ENCODE measurements at places on chromosomes 3 and 15.

GRCh38 chr3:167851171-167851570 is 115.7 kb downstream of the SERPINI1 start:
- DNase-seq, result no peak

GRCh38 chr3:43753741-43754715 is 63.3 kb downstream of the ABHD5 start:
- DNase-seq, result no peak

DNA sequence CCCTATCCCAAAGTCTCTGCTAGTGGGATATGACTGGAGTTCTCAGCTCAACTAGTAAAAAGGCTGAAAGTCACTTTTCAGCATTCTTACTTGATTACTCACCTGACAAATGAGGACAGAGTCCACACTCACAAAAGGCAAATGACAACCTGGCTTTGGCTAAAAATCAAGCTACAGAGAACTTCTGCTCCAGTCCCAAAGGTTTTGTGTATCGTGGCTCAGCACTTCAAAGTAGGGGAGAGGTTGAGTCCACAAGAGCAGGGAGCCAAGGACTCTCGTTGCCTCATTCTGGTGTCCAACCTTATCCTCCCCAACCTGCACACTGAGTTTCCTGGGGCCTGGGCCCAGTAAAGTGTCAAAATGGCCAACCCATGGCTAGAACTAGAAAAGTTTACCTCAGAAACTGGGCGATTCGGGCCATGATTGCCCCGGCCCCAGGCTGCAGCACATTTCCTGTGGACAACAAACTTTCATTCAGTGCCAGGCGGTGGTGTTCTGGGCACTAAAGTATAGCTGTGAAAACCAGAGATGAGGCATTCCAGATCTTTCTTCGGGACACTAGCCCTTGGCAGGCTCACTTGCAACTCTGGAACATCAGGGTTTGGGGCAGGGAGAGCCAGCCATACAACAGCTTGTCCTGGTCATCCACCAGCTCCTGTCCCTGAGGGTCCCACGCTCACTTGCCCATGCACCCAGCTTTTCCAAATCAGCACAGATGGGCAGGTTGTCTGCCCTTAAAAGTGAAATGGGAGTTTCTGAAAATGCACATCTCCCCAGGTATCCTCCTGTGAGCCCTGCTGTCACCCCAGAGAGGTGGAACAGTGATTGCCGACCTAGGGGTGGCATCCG is 3.1 kb downstream of the ACAA1 start:
- DNase-seq, result no peak

DNA sequence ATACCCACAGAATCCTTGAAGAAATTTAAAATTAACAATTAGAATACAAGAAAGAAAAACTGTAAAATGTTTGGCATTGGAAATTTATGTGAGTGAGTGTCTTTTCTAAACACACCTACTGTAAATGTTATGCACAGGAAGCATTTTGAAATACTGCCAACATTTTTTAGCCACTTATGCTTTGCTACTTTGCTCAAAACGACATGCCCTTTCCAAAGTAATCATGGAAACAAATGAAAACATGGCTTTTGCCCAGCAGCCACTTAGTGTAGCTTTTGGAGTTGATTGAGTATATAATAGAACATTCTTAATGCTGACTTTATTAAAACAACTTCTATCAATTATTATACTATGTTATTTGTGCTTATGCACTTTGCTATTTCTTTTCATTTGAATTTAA is 823.0 kb downstream of the CADM2 start:
- DNase-seq, result no peak

DNA sequence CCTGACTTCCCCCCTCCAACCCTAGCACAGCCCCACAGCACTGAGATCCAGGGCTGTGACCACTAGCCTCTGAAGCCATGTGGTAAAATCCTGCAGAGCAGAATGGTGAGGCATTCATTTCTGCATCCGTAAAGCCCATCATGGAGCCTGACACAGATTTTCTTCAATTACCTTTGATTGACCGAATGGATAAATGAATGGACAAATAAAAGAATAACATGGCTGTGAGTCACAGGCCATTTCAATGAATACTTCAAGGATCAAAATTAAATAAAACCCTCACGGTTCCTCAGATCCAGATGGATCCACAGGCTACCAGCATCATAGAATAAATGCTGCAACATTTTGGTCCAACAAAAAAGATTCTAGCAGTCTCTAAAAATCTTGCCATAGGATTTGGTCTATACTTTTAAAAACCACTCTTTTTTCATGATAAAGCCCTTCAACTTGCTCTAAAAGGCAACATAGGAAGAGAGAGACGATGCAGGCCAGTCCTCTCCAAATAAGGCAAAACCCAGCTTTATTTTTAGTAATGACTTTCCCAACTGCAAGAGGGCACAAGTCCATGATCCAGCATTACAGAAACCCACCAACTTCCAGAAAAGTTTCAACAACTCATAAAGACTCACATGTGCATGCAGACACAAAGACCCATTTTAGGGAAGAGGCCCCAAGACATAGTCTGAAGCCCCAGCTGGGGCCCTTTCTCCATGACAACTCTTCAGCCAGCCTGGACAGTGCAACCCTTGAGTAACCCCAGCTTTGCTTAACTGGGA is 52.4 kb upstream of the MRPS22 start:
- DNase-seq, result no peak

- no peak for DNase-seq
Measured at GRCh38 chr3:14869917-14870782, 51.4 kb downstream of the FGD5 start.

DNA sequence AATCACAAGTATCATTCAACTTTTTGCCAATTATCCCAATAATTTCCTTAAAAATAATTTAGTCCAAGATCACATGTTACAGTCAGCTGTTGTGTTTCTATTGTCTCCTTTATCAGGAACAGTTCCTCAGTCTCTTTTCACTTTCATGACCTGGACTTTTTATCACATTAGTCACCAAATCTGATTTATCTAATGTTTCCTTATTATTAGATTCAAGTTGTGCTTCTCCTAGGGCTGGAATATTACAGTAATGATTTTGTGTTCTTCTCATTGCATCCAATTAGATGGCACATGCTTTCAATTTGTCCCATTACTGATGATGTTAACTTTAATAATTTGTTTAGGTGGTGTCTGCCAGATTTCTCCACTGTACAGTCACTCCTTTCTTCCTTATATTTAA is 66.3 kb upstream of the DCBLD2 start:
- DNase-seq, result no peak

- DNase-seq, result no peak
Measured at GRCh38 chr3:88113311-88114162, 36.2 kb upstream of the C3orf38 start.

GRCh38 chr3:180802837-180803236 is 109.6 kb upstream of the FXR1 start:
- no peak for DNase-seq

GRCh38 chr15:92909136-92909781 is 9.1 kb downstream of the CHD2 start:
- no peak for DNase-seq

DNA sequence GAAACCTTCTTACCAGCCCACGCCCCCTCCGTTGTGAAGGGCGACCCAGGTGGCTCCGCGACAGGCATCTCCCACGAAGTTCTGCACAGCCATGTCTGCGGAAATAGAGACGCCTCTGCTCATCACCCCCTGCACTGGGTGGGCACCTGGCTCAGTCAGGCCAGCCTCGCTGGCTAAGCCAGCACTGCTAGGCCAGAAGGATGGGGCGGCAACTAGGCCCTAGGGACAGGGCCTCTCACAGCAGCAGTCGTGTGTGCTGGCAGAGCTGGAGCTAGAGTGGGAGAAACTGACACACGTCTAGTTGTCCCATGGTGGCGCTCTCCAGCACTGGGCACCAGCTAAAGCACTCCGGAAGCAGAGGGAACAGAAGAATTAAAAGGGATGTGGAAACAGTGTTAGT is 12.5 kb upstream of the ZXDC start:
- DNase-seq, result no peak

DNA sequence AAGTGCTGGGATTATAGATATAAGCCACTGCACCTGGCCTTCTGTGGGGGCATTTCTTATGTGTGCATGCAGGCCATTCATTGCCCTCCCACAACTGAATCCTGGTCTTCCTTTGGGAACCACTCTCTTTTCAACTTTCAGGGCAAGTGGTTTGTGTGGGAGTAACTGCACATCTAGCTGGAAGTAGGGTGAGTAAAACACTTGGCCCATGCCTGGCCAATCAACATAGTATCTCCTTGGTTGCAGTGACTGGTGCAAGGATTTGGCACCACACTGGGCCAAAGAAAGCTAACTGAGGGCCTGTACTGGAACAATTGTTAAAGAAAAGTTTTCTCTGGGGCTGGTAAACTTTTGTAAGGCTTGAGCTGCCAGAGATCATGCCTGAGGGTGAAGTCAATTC is 189.2 kb upstream of the FEZF2 start:
- DNase-seq, result no peak

DNA sequence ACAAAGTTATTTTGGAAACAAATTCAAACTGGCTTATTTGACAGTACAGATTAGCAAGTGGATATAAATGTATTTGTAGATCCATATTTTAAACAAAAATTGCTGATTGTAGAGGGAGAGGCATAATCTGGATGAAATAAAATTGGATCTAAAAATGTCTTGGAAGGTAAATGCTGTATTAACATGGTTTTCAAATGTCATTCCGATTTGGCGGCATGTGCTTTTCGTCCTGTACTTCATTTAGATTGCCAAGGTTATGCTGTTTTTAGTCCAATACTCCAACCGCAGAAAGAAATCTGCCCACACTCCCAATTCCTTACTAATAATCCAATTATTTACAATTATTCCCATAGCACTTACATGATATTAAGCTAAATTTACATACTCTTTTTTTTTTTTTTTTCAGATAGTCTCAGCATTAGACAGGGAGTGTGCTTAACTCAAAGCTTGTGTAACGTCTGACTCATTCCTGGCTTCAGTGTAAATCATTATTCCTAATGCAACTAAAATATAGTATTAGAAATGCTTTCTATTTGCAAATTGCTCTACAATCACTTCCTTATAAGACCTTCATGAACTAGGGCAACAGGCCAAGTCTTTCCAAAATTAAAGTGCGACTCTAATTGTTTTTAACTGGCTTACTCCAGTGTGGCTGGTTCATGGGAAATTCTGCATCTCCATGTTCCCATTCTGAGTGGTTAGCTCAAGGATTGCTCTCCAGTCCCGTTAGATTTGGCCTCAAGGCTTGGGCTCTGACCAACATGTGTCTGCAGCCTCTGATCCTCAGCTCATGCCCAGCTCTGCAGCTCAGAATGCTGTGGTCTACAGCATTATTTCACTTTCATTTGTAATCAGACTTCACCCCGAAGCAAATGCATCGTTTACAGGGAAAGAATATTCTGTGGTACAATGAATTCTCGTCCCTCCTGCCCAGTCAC is 103.9 kb downstream of the FBN1 start:
- no peak for DNase-seq

DNA sequence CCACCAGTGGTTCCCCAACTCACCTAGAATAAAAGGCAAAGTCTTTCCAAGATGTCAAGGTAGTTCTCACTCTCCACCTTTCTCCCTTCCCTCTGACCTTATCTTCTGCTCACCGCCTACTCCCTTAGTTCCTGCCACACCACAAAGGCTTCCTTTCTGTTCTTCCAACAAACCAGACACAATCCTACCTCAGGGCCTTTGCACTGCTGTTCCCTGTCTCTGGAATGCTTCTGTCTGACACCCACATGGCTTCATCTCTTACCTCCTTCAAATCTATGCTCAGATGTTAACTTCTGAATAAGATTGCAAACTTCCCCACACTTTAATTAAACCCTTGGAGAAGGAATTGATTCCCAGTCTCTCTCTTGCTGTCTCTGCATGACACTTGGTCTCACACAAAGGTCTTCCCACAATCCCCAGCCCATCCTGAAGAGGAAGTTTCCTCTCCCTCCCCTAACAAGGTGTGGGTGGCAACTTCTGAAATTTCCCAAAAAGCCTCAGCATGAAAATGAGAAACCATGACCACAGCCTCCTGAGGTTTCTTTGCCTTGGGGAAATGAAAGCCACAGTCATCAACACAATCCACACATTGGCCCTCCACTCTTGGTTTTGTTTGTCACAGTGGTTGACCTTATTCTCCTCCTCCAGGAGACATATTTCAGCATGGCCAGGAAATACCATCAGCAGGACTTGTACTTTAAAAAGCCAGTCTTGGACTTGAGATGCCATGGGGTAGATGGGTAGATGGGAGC is 3.0 kb upstream of the RYK start:
- no peak for DNase-seq
